Stimulated activated CD4-positive, alpha-beta T cell treated with anti-CD3 and anti-CD28 coated beads, Interleukin-15, amount 100 ng/mL, for 1 hour (primary cell): ENCODE measurements at places on chromosomes 4 and X.

DNA sequence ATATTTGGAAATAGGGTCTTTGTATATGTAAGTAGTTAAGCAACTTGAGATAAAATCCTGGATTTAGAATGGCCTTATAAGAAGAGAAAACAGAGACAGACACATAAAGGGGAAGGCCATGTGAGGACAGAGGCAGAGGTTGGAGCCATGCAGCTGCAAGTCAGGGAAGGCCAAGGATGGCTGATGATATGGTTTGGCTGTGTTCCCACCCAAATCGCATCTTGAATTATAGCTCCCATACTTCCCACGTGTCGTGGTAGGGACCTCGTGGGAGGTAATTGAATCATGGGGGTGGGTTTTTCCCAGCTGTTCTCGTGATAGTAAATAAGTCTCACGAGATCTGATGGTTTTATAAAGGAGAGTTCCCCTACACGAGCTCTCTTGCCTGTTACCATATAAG, 76.3 kb downstream of the STK32B start:
- no peak for DNase-seq

GRCh38 chr4:48270523-48270897, 872 bp upstream of the TEC start:
- DNase-seq, result no peak

- no peak for DNase-seq
These were observed 116.2 kb upstream of the KIT start for GRCh38 chr4:54541426-54542118.

DNA sequence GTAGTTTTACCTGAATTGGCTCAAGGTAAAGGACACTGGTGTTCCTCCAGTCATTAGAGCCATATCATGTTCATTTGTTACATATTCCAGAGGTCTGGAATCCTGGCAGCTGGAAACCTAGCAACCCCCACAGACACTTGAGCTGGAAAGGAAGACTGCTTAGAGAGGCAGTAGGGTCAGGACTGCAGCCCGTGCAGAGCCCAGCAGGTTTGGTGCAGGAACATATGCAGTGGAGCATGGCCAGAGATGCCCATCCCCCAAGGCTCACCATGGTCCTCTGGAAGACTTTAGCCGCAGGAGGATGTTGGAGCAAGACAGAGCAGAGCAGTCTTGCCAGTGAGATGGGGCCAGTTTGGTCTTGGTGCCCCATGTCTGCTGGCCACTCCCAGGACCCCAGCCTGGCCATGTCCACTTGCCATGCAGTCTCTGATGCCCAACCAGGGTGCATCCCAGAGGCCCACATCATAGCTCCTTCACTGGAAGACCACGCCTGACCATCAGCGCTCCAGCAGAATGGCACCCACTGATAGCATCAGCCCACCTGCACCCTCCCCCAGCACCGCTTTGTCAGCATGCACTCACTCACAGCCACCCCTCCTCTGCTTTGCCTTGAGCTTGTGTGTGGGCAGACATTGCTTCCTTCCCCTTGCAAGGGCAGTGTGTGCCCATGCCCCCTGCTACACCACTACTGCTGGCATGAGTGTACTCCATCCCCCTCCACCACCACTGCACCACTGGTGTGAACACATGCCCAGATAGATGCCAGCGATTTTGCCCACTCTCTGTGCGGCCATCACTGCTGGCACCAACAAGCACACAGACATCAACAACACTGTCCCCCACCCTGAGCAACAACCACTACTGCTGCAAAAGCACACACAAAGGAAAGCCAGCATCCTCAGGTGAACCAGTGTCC, 190.3 kb upstream of the SPOCK3 start:
- no peak for DNase-seq

DNA sequence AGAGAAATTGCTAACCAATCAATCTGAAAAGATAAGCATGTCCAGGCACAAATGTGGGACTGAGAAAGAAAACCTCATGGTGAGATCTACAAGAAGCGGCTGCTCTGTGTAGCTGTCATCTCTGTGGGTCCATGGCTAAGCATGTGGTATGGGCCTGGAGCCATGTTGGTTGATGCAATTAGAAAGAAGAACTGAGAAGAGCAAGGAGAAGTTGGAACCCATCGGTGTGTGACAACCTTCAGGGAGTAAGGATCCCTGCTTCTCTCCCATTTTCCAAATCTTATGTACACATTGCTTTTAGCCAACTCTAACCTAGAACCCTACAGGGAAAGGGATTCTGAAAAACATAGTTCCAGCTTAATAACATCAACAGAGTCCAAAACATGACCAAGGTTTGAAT, 890.2 kb downstream of the FSTL5 start:
- no peak for DNase-seq

DNA sequence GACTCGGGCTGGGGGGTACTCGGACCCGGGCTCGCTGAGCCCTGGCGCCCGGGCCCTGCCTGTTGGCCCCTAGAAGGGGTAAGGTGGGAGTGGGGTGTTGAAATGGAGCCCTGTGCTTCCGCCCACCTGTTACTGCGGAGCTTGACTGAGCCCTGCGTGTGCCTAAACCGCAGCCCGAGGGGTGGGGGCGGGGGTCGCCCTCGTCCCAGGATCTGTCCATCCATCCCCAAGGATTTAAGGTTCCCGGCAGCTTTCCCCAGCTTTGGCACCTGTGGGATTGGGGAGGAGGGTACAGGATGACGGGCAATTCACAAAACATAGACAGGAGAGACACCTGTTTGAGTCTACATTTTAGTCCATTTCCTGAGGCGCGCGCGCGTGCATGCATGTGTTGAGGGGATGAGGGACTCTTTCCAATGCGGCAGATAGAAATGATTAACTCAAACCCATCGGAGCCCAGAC, 779 bp downstream of the GABRQ start:
- no peak for DNase-seq

DNA sequence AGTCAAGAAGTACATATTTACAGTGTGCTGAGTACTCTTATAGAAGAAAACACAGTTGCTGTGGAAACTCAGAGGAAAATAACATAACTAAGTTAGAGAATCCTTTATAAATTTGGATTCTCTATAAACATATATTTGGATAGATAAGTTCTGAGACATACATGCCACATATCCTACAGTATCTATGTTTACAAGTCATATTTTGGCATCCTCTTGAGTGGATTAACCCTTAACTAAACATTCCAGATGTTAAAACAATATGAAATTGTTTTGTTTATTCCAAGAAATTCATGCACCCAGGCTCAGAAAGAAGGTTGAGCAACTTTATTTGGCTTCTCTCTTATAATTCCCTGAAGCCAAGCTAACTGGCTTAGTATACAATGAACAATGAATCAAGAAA, 267.2 kb downstream of the TEX13A start:
- DNase-seq, result no peak
